NAMALWA (cell line): ENCODE measurements at places on chromosomes 13 and 19.

GRCh38 chr13:79128158-79128557, 277.9 kb downstream of the RBM26 start:
- DNase-seq, result no peak

DNA sequence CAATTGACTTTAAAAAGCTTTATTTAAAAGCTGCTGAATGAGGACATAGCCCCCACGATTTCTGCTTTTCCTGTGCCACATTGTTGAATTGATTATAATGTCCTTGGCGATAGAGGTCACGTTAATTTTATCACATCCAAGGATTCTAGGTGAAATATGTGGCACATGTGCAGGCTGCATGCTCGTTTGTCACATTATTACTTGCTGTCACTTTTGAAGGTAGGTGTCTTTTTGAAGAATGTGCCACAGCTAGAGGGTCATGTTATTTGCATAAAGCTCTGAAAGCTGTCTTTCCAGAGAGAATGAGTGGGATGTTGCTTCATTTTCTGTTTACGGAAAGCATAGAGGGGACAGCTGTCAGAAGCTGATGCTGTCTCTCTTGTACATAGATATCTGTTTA, 927.6 kb upstream of the ATXN8OS start:
- no peak for DNase-seq

DNA sequence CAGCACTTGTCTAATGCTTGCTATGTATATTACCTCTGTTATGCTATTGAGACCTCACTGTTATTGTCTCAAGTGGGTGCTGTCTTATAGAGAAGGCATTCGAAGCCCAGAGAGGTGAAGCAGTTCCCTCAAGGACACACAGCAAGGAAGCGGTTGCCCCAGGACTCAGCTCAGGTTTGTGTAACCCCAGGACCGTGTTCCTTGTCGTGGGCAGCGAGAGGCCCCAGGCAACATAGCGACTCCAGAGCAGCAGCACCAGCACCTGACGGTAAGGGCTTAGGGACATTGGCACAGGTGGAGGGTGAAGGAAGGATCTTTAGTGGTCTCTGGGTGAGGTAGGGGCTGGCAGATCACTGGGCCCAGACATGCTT, 2.4 kb downstream of the KLK15 start:
- DNase-seq, result no peak

GRCh38 chr13:62321139-62321538, 905.5 kb upstream of the PCDH20 start:
- no peak for DNase-seq

DNA sequence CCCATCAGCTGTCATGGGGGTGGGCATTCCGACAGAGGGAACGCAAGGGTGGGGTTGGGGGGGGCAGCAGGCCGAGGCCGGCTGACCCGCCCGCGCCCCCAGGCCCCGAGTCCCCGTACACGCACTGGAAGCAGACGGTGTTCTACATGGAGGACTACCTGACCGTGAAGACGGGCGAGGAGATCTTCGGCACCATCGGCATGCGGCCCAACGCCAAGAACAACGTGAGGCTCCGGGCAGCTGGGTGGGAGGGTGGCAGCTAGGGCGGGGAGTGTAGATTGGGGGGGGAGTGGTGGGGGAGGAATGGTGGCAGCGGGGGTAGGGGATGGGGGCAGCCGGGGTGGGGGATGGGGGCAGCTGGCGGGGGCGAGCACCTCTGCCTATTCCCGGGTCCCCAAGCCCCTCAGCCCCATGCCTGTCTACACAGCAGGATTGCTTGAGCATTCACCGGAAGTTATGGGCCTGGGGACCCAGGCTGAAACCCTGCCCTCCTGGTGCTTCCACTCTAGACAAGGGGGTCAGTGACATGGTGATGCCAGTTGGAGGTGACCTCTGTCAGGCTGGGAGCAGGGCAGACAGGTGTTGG, 2.8 kb upstream of the ADM5 start:
- DNase-seq, result no peak

GRCh38 chr13:110511509-110512181, 49.9 kb downstream of the RAB20 start:
- no peak for DNase-seq

- no peak for DNase-seq
Observed at GRCh38 chr13:105442949-105443699, 1092.3 kb downstream of the EFNB2 start.
